ENCODE measurements at places on chromosomes 7 and 10.

DNA sequence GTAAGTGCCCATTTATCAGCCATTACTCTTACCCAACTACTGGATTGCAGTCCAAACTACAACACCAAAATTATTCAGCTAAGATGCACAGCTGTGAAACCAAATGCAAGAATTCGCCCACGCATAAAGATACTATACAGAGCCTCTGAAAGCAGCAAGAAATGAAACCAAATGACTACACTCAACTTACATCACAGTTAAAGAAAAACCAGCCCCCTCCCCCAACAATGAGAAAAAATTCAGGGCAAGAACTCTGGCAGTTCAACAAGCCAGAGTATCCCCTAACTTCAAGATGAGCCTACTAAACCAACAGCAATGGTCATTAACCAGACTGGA, 209.1 kb upstream of the VWC2 start:
- H3K4me1 ChIP-seq, result no peaks in the 10 kb centered on the region
- no peak for DNase-seq
- no peaks in the 10 kb centered on the region for H3K36me3 ChIP-seq
- H3K27ac ChIP-seq, result no peak overlapping the region
- no peaks in the 10 kb centered on the region for H3K27me3 ChIP-seq

DNA sequence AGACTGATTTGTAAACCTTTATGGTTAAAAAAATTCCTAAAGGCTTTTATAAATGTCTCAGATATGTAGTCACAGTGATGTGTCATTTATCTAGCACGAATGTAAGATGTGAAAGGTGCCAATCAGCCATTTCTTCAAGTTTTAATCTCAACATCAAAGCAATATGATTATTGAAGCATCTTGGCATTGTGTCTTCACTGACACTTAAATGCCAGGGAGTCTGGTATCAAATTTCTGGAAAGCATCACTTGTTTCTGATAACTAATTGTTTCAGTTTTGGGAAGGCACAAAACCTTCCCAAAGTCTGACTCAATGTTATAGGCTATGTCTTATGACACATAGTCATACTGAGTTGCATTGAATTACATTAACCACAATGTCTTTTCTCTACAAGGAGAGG, 492.0 kb upstream of the CNTNAP2 start:
- H3K36me3 ChIP-seq, result no peaks in the 10 kb centered on the region
- DNase-seq, result no peak
- H3K4me3 ChIP-seq, result no peak overlapping the region
- no peaks in the 10 kb centered on the region for H3K27me3 ChIP-seq
- no peak overlapping the region for H3K27ac ChIP-seq

- DNase-seq, result no peak
- H3K4me1 ChIP-seq, result no peaks in the 10 kb centered on the region
- H3K27me3 ChIP-seq, result no peaks in the 10 kb centered on the region
- H3K4me3 ChIP-seq, result no peak overlapping the region
- no peak overlapping the region for H3K27ac ChIP-seq
These were observed 36.6 kb upstream of the AGR3 start for GRCh38 chr7:16918288-16918895.

DNA sequence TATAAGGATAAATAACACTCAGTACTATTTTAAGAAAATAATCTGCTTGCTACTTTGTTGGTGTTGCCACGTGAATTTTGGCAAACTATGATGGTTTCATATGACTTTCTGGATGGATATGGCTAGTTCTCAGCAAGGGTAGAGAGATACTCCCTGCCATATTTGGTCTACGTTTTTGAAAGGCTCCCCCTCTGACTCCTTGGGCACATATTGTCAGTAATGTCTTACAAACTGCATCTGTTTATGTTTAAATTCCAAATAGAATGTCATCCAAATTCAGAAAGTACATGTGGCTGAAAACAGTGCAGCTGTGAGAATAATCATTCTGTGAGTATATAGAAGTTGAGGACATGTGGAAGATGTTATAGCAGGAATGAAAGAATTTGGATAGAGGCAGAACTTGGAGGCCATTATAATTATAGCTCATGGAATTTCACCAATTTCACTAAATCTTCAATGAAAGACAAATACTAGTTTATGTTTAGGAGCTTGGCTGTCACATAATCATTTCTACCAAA, 107.8 kb downstream of the SRI start:
- no peaks in the 10 kb centered on the region for H3K36me3 ChIP-seq
- H3K4me3 ChIP-seq, result no peak overlapping the region
- no peak overlapping the region for H3K27ac ChIP-seq
- peaks cover 10% of the 10 kb centered on the region for H3K4me1 ChIP-seq
- no peaks in the 10 kb centered on the region for H3K27me3 ChIP-seq

GRCh38 chr7:45888185-45888992, at the start of gene IGFBP1:
Gene IGFBP1 (plus strand): TSS chr7:45888488. CDS start chr7:45888653, 165 bp downstream.
- H3K27ac ChIP-seq, result no peak within 1 kb of the TSS
- no peaks in the 10 kb centered on the region for H3K36me3 ChIP-seq
- peaks cover 9% of the 10 kb centered on the region for H3K4me1 ChIP-seq
- no peaks in the 10 kb centered on the region for H3K27me3 ChIP-seq

DNA sequence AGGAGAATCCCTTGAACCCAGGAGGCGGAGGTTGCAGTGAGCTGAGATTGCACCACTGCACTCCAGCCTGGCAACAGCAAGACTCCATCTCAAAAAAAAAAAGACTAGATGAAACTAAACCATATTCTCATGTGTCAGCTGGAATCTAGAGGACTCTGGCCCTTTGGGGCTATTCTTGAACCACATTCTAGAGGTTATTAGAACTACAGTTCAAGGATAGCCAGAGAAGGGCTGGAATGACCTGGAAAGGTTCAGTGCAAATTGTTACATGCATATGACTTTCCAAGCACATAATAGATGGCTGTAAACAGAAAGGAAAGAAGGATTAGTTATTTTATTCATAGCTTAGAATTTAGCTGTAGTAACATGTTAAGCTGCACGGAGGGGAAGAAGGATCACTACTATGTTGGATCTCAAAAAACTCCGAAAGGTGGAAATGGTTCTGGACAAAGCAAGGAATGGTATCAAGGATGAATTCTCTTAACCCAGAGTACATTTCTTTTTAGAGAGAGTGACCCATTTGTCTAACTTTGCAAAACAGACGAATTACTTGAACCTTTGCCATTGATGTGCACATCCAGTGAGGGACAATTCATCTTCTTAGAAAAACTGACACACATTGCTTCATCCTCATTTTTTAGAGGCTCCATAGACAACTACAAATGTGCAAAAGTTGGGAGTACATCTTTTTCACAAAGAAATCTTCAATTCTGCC, 124.0 kb upstream of the SAMD8 start:
- H3K4me3 ChIP-seq, result no peak overlapping the region
- no peak for DNase-seq
- H3K27me3 ChIP-seq, result no peaks in the 10 kb centered on the region
- H3K4me1 ChIP-seq, result peaks cover 29% of the 10 kb centered on the region

All from vagina (tissue), 2 donors.